ENCODE measurements at places on chromosomes 7 and 10. TPM values are rescaled to one million over a fixed set of nuclear protein-coding genes. Genes with fewer than 3 reads are reported as not detected.
A peak's percentile ranks its signal among the peaks of the same experiment; 100 is the strongest.

ASAH2 gene
- 5.2 TPM for total RNA-seq

HACD1 gene
- 0.61 TPM for total RNA-seq

UCMA gene
- not detected for total RNA-seq

PTPN12 gene
- total RNA-seq, result 22.7 TPM

DNA sequence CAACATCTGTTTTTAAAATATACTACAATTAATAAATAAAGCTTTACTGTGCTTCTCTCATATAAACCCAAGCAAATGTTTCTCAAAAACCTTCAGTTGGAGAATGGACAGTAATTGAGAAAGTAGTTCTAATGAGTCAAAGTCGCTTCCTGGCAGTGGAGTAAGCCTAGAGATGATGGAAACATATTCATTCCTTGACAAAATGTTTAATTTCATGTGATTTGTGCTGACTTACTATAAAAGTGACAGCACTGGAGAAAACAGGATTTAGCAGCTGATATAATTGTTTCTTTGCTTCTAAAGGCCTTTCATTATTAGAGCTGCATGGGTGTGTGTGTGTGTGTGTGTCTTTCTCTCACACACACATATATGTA, 9.0 kb downstream of the ELMO1 start:
- DNase-seq, result no peak

- no peak for DNase-seq
These were observed 24.1 kb downstream of the MINDY4 start for GRCh38 chr7:30795161-30795948.

DNA sequence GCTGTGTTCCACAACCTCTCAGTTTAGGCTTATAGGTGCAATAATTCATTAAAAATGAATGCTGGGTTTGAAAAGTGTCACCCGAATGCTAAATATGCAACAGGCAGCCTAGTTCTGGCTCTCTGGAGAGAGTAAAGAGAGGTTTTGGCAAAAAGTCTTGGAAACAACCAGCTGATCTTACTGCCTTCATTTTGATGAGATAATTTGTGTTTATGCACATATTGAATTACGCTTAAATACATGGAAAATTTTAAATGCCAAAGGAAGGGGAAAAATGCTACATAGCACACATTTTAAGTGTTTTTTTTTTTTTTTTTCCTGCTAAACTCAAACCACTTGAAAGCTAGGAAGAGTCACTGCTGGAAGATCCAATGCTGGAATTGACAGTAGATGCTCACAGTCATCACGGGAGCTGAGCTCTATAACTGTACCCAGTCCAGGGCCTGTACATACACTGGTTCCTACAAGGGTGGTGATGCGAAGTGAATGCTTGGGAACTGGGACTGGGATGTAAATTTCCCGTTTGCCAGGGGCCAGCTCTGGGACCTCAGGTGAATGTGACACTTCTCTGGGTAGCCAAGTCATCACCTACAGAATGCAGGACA, 151.5 kb downstream of the PFKFB3 start:
- no peak for DNase-seq

GRCh38 chr7:148883266-148884048, 634 bp downstream of the EZH2 start:
- no peak for DNase-seq

- no peak for DNase-seq
These were observed 589 bp upstream of the RAPGEF5 start for GRCh38 chr7:22357311-22358175.

DNA sequence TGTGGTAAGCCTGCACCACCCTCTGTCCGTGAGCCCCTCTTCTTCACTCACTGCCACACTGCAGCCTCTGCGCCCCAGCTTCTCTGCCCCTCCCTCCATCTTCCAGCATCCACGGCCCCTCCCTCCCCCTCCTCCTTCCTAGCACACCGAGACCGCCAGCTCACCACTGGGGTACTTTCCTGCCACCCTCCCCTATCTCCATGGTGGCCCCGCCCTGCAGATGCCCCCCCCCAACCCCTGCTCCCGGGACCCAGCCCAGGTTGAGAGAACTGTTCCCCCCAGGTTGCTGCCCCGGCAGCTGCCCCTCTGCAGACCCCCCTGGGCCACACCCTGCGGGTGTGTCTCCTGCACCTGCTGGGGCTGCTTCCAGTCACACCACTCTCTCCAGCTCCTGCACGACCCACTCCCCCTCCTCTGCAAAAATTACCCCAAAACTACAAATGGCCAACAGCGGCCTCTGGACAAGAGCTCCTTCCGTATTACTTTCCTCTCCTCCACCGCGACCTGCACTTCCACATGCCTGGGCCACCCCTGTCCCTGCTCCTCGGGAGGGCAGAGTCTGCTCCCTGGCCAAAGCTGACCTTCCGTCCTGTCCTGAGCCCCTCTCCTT, 209.2 kb upstream of the PPP2R2D start:
- DNase-seq, result no peak

GRCh38 chr7:16619979-16620408, 25.6 kb downstream of the ANKMY2 start:
- no peak for DNase-seq

DNA sequence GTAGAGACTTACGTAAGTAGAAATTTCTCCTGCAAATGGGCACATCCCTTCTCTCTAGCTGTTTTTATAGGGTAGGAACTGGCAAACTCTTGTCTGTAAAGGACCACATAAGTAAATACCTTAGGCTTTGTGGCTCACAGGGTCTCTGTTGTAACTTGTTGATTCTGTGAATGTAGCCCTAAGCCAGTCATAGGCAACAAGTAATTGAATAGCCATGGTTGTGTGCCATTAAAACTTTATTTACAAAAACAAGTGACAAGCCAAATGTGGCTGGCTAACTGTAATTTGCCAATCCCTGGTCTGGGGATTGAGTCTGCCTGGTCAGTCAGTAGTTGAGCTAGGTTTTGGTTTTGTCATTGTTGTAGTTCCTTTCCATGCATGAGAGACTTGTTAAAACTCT, 5.3 kb upstream of the KLF6 start:
- DNase-seq, result no peak

- peak; percentile 37 for DNase-seq
These were observed 8.0 kb upstream of the GRK5 start for GRCh38 chr10:119199231-119199992.

GRCh38 chr10:70744617-70745143, 40.5 kb downstream of the TBATA start:
- no peak for DNase-seq

DNA sequence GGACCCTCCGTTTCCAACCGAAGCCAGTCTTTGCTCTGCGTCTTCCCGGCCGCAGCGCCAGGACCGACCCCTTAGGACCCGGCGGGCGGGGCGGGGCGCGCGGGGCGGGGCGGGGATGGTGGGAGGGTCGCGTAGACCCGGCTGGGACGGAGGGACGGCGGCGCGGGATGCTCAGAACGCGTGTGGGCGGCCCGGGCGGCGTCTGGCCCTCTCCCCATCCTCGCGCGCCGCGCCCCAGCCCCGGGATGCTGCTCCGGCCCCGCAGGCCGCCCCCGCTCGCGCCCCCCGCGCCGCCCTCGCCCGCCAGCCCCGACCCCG, at the start of gene UTF1:
Gene UTF1 (plus strand): TSS at position 174 of the 318 bp plus-strand sequence. CDS start 72 bp downstream, at position 246.
- DNase-seq, result no peak

DNA sequence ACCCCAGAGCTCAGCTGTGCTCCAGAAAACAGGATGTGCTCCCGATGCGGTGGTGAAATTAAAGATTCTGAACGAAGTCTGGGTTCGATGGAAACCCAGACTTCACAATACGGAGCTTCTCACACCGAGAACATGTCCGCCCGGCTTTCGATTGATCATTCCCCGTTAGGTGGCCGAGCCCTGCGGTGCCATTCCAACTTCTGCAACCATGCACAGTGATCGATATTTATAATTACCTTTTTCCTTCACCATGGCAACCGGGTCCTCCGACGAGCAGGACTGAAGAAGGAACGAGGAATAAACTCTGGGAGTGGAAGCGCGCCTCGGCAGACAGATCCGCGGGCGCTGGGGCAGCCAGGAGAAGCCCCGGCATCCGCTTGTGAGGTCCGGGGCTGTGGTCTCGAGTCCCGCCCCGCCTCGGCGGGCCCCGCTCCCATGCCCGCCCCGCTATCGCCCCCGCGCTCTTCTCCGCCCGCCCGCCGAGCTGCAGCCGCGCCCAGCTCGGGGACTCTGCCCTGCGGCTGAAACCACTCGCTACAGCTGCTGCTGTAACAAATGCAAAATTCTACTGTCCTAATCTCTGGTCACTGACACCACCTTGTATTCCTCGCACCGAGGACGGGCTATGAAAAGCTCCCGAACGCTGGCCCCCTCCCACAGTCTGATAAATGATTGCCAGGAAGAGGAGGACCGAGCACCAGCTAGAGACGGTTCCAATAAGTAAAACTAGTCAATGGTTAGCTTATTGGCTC, 26.2 kb downstream of the ABLIM1 start:
- DNase-seq, result peak; percentile 48

- DNase-seq, result no peak
These were observed 35.1 kb downstream of the RCC1L start for GRCh38 chr7:75038508-75038907.

GRCh38 chr7:1999278-1999984, 233.3 kb downstream of the MAD1L1 start:
- no peak for DNase-seq
